Right cardiac atrium (tissue), 5 donors: ENCODE measurements at places on chromosomes 12 and 14. TPM values are rescaled to one million over a fixed set of nuclear protein-coding genes. Genes with fewer than 3 reads are reported as not detected.

DNA sequence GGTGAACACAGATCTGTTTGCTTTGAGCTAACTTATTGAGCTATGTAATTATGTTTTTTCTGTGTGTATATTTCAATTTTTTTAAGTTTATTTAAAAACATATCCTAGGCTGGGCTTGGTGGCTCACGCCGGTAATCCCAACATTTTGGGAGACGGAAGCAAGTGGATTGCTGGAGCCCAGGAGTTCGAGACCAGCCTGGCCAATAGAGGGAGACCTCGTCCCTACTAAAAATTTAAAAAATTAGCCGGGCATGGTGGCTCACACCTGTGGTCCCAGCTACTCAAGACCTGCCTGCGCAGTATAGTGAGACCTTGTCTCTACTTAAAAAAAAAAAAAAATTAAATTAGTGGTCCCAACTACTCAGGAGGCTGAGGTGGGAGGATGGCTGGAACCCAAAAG, 16.2 kb upstream of the RNASE1 start:
- no peak for DNase-seq

The PPP1R3E gene
- 11.6 TPM for total RNA-seq

GRCh38 chr12:52837413-52837741, 3.3 kb upstream of the KRT79 start:
- DNase-seq, result no peak

DNA sequence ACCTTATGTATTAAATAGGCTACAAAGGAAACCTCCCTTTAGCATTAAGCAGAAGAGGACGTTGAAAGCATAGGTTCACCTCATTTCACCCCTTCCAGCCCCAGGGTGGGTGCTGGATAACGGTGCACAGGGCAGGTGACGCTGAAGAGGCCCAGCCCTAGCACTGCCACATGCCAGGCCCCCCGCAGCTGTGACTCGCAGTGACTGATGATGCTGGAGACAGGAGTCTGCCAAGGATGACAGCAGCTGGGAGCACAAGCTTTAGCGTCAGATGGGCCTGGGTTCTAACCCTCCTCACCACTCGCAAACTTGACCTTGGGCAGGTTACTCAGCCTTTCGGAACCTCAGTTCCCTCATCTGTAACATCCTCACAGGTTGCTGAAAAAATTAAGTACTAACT, 76.7 kb downstream of the TBK1 start:
- DNase-seq, result no peak

- DNase-seq, result peak; percentile 83
Measured at GRCh38 chr12:4270831-4271716, 2.5 kb upstream of the CCND2 start.

- DNase-seq, result no peak
Measured at GRCh38 chr12:108678104-108678730, 44.5 kb upstream of the SELPLG start.

DNA sequence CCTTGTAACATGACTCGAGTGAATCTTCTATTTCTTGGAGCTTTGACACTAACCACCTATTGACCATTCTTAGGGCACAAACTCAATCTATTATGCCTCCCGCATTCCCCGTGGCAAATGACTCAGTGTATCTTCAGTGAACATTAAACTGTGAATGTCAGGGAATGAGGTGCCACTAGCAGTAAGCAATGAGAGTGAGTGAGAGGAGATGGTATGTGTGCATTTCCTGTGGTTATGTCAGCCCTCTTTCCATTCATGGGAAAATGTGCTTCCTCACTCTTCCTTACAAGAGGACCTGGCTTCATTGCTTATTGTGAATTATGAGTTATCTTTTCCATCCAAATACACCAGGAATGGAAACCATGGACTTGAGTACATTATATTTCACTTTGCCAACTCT, 229.2 kb downstream of the EMP1 start:
- no peak for DNase-seq

GRCh38 chr12:47821346-47821706, 1.6 kb upstream of the HDAC7 start:
- peak; percentile 36 for DNase-seq

The IFT81 gene
- 9.6 TPM for total RNA-seq

GRCh38 chr12:71948390-71948789, 9.7 kb downstream of the TPH2 start:
- DNase-seq, result no peak

GRCh38 chr12:94587266-94588241, 62.8 kb downstream of the TMCC3 start:
- no peak for DNase-seq

DNA sequence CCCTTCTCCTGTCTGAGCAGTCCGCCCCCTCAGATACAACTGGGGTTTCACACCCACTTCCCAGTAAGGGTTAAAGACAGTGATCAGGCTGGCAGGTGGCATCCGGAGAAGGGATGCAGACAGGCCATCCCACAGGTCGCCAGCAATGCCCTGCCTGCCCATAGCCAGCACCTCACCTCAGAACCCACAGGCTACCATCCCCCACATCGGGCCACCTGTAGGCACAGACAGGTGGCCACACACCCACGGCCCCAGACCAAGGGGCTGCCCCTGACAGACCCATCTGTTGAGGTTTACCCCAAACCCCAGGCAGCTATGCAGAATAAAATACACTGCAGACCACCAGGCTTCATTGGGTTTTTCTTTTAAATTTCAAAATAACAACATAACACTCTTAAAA, 57.5 kb downstream of the CCNK start:
- DNase-seq, result peak; percentile 41

DNA sequence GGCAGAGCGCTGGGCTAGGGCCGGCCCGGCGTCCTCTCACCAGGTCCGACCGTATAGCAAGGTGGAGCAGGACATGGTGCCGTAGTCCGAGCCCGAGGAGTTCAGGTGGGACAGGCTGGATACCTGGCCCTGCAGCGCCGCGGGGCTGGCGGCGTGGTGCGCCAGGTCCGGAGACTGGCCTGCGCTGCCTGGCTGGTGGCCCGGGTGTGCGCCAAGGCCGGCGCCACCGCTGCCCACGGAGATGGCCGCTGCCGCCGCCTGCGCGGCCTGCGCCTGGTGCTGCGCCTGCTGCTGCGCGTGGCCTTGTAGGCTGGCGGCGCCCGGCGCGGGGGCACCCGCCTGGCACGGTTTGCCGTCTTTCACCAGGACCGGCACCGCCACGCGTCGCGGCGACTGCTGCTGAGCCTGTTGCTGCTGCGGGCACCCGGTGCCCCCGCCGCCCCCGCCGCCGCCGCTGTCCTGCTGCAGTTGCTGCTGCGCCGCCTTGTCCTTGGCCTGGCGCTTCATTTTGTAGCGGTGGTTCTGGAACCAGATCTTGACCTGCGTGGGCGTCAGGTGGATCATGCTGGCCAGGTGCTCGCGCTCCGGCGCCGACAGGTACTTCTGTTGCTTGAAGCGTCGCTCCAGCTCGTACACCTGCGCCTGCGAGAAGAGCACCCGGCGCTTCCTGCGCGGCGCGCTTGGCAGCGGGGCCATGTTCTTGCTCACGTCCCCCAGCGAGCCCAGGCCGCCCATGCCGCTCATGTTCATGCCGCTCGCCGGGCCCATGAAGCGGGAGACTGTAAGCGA, 2.6 kb downstream of the NKX2-1 start:
- no peak for DNase-seq

The LYSET gene
- total RNA-seq, result 20.4 TPM

- DNase-seq, result no peak
Measured at GRCh38 chr12:68883151-68883550, 49.8 kb downstream of the CPM start.

The HRK gene
- not detected for total RNA-seq

- DNase-seq, result no peak
Measured at GRCh38 chr14:55938249-55938791, 179.9 kb upstream of the PELI2 start.

The OR11H7 gene
- total RNA-seq, result not detected

The SLC25A47 gene
- not detected for total RNA-seq

- peak; percentile 90 for DNase-seq
Measured at GRCh38 chr12:57138526-57139272, 8.7 kb downstream of the LRP1-AS start.

DNA sequence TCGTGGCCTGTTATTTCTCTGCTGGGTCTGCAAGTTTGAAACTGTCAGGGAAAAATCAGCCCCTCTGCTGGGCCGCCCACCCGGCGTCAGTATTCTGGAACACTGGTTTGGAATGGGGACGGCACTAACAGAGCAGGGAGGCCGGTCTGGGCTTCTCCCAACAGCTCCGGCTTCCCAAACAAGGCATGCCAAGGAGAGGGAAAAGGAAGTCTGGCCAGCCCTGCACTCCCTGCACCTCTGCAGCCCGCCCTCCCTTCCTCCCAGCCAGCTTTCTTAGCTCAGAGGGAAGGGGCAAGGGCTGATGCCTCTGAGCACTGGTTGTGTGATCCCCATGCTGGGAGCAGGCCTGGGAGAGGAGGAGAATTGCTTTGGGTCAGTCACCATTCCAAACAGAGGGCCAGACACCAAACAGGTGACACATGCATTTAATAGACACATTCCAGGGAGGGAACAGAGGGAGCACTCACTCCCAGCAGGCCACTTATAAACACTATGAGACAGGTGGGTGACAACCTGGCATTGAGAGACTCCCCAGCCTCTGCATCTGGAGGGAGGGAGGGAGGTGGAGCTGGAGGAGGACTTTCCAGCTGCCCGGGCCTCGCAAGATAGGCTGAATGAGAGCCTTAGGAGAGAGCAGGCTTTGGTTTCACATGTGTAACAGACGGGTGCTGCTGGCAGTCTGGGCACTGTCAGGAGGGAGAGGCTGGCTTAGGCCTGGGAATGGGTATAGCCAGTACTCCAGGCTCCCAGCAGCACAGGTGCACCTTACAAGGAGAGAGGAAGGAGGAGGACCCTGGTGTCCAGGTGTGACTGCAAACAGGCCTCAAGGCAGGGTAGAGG, 10.3 kb downstream of the KRT75 start:
- peak; percentile 75 for DNase-seq

- no peak for DNase-seq
Measured at GRCh38 chr12:20055856-20056255, 312.5 kb upstream of the PDE3A start.

- DNase-seq, result no peak
Measured at GRCh38 chr14:92641306-92641705, 107.1 kb downstream of the LGMN start.

The NRXN3 gene
- total RNA-seq, result 3.2 TPM

- no peak for DNase-seq
Measured at GRCh38 chr12:28427046-28427445, 236.8 kb downstream of the CCDC91 start.

The NOVA1 gene
- total RNA-seq, result 2.3 TPM

DNA sequence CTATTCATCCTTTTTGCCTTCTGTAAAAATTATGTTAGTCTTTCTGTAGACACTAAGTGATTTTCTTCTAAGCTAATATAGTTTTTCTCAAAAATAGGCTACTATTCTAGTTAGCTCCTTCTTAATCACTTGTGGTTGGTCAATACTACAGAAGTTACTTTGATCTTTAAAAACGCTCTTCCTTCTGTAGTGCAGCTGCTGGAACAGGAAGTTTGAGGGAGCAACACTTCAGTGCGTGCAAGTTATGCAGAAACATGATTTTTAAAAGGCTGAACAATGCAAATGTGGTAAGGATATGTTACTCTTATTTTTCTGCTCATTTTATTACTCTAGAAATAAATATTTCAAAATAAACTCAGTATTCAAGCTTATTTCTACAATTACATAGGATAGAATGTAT, 11.1 kb upstream of the RERGL start:
- DNase-seq, result no peak

The HECTD1 gene
- total RNA-seq, result 130 TPM

DNA sequence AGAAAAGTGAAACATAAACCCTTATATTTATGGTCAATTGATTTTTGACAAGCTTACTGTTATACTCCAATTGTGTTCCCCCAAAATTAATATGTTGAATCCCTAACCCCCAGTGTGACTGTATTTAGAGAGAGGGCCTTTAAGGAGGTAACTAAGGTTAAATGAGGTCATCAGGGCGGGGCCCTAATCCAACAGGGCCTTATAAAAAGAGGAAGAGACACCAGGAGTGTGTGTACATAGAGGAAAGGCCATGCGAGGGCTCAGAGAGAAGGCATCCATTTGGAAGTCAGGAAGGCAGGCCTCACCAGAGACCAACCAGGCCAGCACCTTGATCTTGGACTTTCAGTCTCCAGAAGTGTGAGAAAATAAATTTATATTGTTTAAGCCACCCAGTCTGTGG, 6.5 kb upstream of the VTI1B start:
- DNase-seq, result no peak

The GNPNAT1 gene
- 15.2 TPM for total RNA-seq

DNA sequence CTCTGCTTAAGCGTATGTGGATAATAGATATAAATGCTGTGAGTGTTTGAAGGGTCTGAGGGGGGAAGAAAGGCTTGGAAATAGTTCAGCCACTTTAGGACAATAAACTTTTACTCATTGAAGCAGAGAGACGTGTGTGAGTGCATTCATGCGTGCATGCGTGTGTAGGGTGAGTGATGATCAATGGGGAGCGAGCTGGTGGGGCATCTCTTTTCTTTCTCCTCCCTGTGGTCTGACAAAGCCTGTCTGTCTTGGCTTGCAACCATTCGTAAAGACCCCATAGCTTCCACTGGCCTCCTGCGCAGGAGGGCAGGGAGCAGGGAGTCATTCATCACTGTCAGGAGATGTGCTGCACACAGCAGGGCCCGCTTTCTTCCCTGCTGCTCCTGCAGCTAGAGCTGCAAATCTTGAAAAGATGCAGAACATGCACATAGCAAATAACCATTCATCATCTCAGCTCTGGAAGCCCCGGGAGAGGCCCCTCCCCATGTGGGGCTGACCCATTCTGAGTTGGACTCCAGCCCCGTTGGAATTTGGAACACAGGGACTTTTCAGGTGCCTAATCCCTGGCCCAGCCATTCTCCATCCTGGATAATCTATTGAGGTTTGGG, 223.2 kb downstream of the PPM1H start:
- no peak for DNase-seq

DNA sequence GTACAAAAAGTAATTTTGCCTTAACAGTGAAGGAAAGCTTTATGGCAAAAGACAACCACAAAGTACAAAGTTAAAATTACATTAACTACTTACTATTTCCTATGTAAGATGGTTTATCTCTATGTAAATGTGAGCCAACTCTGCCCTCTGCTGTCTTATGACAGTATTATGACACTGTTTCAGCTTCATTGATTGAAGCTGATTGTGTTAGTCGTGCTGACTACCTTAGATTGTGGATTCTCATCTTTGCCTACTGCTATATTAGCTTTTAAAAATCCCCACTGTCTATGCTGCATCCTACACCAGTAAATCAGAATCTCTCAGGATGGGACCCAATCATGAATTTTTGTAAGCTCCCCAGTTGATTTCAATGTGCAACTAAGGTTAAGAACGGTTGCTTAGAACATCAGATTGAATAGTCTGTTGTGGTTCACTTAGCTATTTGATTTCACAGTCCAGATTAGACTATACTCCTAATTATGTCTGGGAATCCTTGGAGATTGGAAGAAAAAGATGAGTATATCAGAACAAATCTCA, 12.2 kb upstream of the SPTB start:
- no peak for DNase-seq

The TRHDE gene
- 3.8 TPM for total RNA-seq

GRCh38 chr12:2794191-2794735, 507 bp upstream of the FKBP4 start:
- peak; percentile 68 for DNase-seq

GRCh38 chr12:98741196-98741555, 96.1 kb downstream of the APAF1 start:
- DNase-seq, result no peak
